ENCODE measurements at places on chromosomes 12 and 14.
A peak's percentile ranks its signal among the peaks of the same experiment; 100 is the strongest.

GRCh38 chr12:10601860-10602259 is 11.5 kb downstream of the MAGOHB start:
- DNase-seq: no peak

DNA sequence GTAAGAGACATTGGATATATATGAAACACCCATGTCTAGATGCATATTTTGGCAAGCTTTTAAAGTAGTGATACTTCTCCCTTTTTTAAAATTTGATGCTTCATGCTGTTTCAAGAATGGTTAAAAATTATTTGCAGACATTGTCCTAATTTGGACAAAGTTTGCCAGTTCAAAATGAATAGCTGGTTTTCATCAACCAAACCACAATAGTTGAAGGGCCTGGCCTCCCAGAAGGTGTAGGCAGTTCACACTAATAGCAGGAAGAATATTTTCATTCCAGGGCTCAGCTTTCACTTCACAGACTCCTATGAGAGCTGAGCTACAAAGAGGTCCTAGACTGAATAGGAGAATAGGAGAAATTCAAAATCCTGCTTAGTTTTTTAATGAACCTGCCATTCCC is 78.7 kb downstream of the STXBP6 start:
- DNase-seq: no peak

- peak; percentile 90 for DNase-seq
Measured at GRCh38 chr12:12999959-13000615, at the start of gene HEBP1. Gene HEBP1 (minus strand): TSS chr12:13000265. CDS start chr12:13000114, 151 bp downstream.

GRCh38 chr14:77883847-77884238 is 83.9 kb downstream of the ADCK1 start:
- no peak for DNase-seq

GRCh38 chr14:95157048-95157326 is 342 bp downstream of the DICER1 start:
- no peak for DNase-seq

DNA sequence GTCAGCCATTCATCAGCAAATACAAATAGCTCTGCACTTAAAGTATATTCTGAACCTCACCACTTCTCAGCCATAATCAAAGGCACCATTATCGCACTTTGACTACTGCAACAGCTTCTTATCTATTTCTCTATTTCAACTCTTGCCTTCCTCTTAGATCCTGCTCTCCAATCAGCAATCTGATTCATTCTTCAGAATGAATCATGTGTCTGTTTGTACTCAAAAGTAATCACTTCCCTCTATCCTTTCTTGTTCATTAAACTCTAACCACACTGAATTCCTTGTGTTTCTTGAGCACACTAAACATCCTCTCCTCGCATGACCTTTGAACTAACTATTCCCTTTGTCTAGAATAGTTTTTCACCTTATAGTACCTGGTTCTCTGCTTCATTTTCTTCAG is 12.8 kb upstream of the OR4E1 start:
- DNase-seq: no peak
